MG63 (cell line): ENCODE measurements at places on chromosomes 5 and 9. TPM values are rescaled to one million over a fixed set of nuclear protein-coding genes. Genes with fewer than 3 reads are reported as not detected.

DNA sequence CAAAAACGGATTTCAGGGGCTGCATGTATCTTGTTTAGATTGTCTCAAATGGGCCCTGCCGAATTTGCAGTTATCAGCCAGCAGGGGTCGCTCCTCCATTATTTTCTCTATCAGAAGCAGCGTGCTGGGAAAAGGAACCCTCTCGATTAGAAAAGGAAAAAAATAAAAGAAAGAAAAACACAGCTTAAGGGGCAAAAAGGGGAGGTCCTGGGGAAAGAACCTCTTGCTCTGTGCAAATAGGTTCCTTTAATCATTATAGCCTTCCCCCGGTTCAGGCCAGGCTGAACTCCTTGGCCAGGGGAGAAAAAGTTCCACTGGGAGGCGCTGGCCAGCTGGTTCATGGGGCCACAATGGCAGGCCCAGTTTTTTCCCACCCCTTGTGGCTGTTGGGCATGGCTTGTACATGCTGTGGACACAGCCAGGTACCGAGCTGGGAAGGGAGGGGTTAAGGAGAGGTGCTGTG is 25.0 kb upstream of the CAPSL start:
- no peak for DNase-seq

GRCh38 chr5:41842777-41843176 is 27.4 kb downstream of the OXCT1 start:
- DNase-seq = no peak

DNA sequence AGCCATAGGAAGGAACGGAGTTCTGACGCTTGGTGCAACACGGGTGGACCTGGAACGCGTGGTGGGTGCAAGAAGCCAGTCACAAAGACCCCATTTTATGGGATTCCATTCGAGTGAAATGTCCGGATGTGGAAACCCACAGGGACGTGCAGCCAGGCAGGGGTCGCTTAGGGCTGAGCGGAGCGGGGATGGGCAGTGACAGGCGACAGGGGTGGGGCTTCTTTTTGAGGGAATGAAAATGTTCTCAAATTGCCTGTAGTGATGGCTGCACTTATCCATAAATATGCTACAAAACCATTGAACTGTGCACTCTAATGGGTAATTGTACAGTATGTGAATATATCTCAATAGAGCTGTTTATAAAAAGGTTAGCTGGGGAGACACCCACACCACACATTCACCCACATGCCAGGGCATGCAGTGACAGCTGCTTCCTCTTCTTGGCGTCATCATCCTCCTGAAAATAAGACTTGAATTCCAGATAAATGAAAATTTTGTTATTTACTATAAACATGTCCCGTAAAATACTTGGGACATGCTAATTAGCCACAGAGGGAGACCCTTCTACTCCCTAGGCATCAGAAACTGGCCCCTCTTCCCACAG is 71.3 kb upstream of the OLFM1 start:
- no peak for DNase-seq

The UBE2QL1 gene
- total RNA-seq = not detected in 2 replicates

- peak; percentile 67 for DNase-seq
Measured at GRCh38 chr9:96136992-96137670, 164.8 kb downstream of the HSD17B3 start.

GRCh38 chr5:134525683-134526482 is 413 bp downstream of the JADE2 start:
- DNase-seq = peak; percentile 89
